NCI-H1436 treated with DMSO at 0.1 percent for 48 hours (cell line): ENCODE measurements at places on chromosomes 16 and 17.

DNA sequence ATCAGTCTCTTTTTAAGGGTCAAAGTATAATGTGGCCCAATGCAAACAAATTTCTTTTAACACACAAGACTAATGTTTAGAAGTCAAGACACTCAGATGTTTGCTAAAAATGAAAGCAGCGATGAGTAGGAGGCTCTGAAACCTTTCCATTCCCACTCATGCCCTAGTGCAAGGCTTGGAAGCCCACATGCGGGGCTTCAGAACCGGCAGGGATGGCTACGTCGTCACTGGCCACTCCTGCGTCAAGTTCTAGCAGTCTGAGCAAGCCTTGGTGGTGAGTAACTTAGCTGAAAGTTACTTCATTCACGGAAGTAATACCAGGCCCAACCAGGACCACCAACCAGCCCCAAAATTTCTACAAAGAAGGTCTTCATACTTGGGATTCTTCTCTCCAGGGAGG, 14.8 kb upstream of the TMED6 start:
- no peak for DNase-seq

- DNase-seq = no peak
These were observed 137.9 kb upstream of the IRX5 start for GRCh38 chr16:54792811-54793210.

GRCh38 chr17:46984892-46985291, 5.8 kb upstream of the RPRML start:
- no peak for DNase-seq

- no peak for DNase-seq
These were observed 611 bp downstream of the RAMP2 start for GRCh38 chr17:42761638-42762037.

- DNase-seq = no peak
These were observed 6.6 kb downstream of the DHODH start for GRCh38 chr16:72015124-72015523.

- no peak for DNase-seq
These were observed 22.2 kb downstream of the MEAK7 start for GRCh38 chr16:84482001-84482891.

- DNase-seq = no peak
These were observed 6.7 kb downstream of the NUPR1 start for GRCh38 chr16:28531777-28532744.

DNA sequence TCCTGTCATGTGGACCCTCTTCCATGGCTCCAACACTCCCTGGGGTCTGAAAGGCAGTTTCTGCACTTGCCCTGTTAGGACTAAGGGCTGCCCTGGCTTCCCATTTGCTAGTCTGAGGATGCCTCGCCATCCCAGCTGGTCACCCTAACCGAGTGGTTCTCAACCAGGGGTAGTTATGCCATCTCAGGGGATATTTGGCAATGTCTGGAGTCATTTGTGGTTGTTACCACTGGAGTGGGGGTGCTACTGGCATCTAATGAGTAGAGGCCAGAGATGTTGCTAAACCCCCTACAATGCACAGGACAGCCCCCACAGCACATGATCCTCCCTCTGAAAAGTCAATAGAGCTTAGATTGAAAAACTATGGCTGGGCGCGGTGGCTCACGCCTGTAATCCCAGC, 26.9 kb upstream of the CDH1 start:
- DNase-seq = no peak

GRCh38 chr16:51337662-51338061, 186.6 kb upstream of the SALL1 start:
- DNase-seq = no peak

DNA sequence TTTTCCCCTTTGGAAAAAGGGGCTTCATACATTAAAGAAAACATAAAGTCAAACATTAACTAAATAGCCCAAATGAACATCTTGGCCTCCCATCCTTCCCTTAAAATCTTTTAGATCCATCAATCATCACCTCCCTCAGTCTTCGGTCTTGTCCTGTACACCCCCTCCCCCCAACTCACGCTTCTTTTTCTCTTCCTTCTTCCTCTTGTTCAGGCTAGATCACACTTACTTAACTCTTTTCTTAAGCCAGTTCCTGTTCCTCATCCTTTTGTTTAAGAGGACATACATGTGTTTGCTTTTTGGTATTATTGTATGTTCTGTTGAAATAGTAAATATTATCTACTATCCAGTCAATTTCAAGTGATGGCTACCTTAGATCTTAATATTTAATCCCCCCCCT, 5.5 kb downstream of the MFSD6L start:
- no peak for DNase-seq

- peak; percentile 83 for DNase-seq
These were observed 45.2 kb upstream of the KPNB1 start for GRCh38 chr17:47604598-47604927.

- DNase-seq = no peak
These were observed 3.2 kb upstream of the SNN start for GRCh38 chr16:11665071-11665491.

GRCh38 chr16:26204138-26204537, 512.4 kb downstream of the HS3ST4 start:
- DNase-seq = no peak

DNA sequence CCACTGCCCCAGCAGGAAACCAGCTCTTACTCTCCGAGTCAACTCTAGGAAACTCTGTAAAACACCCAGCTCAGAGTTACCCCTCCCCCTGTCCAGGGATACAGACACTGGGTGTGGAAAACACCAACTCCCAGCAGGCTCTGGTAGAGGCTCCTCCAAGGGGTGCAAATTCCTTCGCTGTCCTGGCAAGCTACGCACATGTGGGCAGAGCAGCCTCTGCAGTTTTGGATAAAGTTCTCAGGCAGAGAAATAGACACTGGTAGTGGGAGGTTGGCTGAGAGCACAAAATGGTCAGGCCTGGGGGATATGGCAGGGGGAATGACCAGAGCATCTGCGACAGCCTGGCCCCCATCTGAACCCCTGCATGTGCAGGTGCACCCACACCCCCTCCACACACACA, 146.9 kb upstream of the SDK2 start:
- no peak for DNase-seq

DNA sequence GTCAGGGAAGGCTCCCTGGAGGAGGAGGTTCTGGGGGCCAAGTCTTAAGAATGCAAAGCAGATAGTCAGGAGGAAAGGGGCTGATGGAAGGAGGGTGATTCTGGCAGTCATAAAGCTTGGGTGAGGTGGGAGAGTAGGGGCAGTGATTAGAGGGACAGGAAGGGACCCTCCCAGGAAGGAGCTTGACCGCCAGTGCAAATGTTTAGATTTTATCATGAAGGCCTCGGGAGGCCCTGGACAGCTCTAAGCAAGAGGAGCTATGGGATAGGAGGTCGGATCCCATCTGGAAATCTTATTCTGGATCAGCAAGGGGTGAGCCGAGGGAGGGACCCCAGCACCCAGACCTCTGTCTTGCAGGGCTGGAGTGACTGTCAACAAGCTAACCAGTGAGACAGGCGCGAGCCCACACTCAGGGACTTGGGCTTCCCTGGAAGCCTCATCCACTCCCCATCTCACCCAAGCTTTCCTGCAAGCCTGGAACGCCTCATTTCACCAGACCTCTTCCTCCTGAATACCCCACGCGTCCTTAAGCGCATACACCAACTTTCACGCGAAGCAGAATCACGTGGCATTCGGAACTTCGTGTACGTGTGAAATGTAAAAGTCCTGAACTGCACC, 52.0 kb upstream of the CBX4 start:
- no peak for DNase-seq

GRCh38 chr17:68812876-68813584, 142.2 kb downstream of the ABCA8 start:
- DNase-seq = no peak

GRCh38 chr16:2713985-2714774, 5.8 kb downstream of the PRSS27 start:
- no peak for DNase-seq

DNA sequence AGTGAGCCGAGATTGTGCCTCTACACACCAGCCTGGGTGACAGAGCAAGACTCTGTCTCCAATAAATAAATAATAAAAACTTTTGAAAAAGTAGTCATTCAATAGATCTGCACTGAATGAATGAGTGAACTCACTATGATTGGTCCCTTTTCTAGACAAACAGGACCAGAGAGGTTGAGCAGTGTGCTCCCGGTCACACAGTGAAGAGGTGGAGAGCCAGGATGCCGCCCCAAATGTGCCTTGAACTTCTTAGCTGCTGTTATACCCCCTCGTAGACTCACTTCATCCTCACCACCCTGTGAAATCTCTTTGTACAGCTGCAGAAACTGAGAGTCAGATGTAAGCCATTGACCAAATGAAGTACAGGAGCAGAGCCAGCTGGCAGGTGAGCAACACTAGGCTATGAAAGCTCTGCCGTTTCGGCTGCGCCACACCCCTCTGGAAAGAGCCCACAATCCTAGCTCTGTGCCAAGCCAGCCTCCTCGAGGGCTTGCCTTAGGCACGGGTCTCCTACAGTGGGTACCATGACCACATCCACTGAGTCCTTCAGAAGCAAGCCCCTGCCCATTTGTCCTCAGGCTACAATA, 7.8 kb upstream of the KIAA0513 start:
- DNase-seq = no peak

DNA sequence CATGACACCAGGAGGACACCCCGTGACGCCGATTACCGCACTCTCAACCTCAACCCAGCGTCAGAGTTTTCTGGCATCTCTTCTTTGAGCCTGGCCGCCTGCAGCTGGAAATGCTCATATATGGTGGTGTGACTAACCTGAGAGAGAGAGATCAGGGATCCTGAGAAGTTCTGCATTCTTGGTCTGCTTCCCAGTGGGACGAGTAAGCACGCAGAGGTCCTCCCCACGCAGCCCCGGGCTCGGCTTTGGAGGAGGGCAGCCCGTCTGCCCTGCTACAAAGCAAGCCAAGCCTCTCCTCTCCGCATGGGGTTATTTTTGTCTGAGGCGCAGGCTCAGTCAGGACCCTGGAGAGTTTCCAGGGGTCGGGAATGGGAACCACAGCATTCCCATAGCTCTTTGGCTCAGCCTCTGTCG, 16.5 kb downstream of the CRISPLD2 start:
- no peak for DNase-seq

DNA sequence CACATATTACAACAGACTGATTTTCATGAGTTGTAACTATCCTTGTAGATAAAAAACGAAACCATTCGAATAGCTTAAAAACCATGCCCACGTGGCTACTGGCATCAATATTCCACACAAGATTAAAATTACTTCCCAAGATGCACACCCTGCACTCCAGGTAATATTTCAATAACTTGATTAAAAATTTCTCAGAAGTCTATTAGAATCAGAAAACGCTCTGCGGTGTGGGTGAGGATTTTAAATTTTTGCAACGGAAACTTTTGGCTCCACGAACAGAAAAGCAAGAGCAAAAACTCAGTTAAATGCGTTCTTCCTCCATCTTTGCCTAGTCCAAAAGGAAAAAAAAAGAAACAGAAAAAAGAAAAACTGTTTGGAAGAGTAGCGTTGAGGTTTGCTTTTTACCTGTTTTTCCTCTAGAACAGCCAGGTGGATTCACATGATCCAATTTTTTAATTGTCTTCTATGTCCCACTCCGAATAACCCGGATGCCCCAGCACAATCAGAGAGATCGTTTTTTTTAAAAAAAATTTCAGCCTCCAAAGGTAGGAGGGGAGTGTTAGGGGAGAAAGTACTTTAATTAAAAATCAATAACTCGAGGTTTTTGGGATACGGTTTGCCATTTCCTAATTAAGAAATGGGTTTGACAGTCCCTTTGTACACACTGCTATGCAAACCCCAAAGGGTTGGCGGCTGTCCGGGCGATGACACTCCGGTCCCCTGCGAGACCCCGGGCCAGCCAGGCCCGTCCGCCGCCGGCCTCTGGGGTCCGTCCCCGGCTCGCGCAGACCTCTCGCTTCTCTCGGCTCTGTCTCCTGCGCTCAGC, 708 bp upstream of the NFAT5 start:
- DNase-seq = no peak
